Activated T-cell treated with anti-CD3 and anti-CD28 coated beads for 1 hour (primary cell): ENCODE measurements at places on chromosomes 6 and 20.
A peak's percentile ranks its signal among the peaks of the same experiment; 100 is the strongest.

DNA sequence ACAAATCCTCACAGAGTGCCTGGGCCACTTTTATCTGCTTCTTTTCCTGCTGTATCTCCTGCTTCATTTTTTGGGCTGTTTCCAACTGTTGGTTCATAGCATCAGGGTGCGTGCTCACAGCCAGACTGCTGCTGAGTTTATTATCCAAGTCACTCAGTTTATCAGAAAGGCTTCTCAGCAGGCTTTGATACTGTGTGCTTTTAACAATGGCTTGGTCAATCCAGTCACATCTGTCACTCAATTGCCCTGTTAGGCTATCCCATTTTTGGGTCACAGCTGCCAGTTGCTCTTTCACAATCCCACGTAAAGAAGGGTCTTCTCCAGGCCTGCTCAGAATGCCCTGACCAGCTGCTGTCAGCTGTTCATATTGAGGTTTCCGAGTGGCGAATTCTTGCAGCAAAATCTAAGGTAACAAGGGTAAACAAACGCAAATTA is 87.2 kb downstream of the DST start:
- no peak for DNase-seq

- DNase-seq: no peak
These were observed 3.2 kb upstream of the EEF1A2 start for GRCh38 chr20:63501818-63502670.

GRCh38 chr6:142292166-142292924 is 9.5 kb upstream of the ADGRG6 start:
- DNase-seq: no peak

DNA sequence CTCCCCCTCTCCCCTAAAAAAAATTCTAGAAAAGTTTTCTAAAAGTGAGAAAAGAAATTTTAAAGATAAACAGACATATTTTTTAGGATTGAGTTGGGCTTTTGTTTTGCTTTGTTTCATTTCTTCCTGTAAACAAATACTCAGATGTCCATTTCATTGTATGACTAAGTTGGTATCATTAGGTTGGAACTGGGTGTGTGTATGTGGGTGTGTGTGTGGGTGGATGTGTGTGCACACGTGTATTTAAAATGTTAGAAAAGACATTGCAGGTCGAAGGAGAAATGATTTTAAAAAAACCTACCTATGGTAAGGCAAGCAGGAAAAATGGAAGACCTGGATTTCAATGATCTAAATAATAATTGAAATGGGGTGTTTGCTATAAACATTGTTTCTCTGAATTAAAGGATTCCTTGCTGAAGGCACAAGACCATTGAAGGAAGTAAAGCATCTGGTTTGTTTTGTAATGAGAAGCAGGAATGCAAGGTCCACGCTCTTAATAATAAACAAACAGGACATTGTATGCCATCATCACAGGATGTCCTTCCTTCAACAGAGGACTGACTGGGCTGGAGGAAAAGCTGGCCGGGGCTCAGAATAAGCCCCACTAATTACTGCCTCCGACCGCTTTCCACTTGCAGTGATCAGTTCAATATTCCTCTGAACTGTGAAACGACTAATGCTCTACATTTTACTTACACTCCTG is 996 bp upstream of the PRDM1 start:
- DNase-seq: no peak

- no peak for DNase-seq
These were observed 6.4 kb downstream of the CD109 start for GRCh38 chr6:73702444-73702843.

GRCh38 chr20:32441638-32442037 is 83.5 kb downstream of the ASXL1 start:
- DNase-seq: no peak

GRCh38 chr20:35006009-35006408 is 50.3 kb downstream of the MYH7B start:
- no peak for DNase-seq

- no peak for DNase-seq
These were observed 40.1 kb downstream of the SLC24A3 start for GRCh38 chr20:19252451-19253120.

- DNase-seq: no peak
These were observed 78.4 kb upstream of the TMEM170B start for GRCh38 chr6:11459079-11459610.

DNA sequence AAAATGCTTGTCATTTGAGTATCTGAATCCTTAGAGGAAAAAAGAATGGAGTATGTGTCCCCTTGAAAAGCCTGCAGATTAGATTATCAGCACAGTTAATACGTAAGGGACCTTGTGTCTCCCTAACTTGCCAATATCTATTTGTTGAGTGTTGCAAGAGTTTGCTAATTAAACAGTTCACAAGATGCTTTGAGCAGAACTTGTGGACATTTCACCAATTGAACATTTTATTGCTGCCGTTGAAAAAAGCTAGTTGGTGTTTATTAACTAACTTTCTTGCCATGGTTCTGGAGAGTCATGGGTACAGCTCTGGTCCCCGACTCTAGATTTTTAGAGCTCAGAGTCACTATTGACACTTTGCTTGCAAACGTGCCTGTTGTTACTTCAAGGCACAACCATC is 30.6 kb upstream of the PRDM1 start:
- DNase-seq: no peak

DNA sequence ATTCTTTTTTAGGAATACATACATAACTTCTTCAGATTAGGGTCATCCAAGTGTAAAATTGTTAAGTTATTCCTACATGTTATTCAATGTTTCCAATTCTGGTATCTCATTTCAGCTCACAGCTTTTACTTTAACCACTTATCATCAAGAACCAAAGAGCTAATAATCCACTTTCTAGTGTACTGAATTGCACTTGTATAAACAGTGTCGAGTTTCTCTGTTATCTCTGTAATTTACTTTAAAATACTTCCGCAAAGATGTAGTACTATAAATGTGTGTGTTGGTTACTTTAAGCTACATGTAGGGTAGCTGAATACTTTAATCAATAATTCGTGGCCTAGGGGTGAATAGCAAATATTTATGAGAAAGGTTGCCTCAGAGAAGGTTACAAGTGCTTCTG is 8.8 kb upstream of the GJA1 start:
- no peak for DNase-seq

GRCh38 chr6:164792666-164793065 is 516.7 kb downstream of the C6orf118 start:
- no peak for DNase-seq

DNA sequence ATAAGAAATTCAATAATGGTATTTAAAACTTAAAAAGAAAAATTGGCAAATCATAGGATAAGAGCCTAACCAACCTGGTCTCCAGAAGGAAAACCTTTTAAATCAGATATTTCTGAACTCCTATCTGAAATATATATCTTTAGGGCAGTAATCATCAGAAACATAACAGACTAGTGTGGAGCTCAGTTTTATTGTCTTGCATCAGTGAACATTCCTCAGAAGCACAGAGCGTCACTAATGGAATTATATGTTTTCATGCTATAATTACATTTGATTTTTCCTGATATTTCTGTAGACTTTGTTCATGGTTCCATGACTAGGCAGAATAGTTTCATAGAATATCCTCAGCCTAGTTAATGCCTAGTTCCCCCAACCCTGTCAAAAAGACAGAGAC is 262.2 kb downstream of the EYA4 start:
- DNase-seq: no peak

GRCh38 chr20:37925265-37926165 is 22.6 kb downstream of the VSTM2L start:
- no peak for DNase-seq

- DNase-seq: no peak
These were observed 20.5 kb downstream of the LAMA5 start for GRCh38 chr20:62346398-62347150.

DNA sequence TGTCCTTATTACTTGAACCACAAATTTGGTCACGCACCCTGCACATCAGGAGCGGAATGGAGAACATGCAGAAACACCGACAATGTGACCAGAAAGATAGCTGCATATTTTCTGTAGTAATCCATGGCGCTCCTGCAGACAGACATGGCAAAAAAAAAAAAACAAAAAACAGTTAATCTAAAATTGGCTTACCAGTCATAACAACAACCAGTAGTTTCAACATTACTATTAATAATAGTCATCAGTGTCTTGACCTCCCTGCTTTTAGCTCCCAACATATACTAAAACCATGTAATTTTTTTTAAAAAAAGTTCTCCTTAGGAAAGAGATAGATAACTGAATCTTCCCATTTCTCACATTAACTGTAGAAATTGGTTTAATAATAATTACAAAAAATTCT is 6.8 kb downstream of the CGA start:
- no peak for DNase-seq

DNA sequence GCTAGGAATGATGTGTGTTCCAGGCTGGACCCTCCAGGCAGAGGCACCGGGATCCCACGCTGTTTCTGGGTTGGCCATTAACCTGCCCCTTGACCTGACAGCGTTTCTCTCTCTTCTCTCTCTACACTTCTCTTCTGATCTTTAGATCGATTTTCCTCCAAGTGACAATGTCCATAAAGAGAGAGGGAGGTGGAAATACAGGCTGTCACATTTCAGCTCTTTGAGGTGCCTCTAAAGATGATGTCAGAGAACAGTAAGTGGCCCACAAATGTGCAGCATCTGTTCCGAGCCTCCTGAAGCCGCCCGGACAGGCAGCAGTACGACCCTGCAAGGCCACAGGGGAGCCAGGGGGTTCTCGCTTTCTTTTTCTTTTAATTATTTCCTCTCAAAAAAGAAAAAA is 2.5 kb upstream of the SLCO4A1 start:
- no peak for DNase-seq

- DNase-seq: no peak
These were observed 303.9 kb downstream of the CDKAL1 start for GRCh38 chr6:20838113-20838512.

- DNase-seq: no peak
These were observed 108.8 kb downstream of the HUS1B start for GRCh38 chr6:548091-548490.

DNA sequence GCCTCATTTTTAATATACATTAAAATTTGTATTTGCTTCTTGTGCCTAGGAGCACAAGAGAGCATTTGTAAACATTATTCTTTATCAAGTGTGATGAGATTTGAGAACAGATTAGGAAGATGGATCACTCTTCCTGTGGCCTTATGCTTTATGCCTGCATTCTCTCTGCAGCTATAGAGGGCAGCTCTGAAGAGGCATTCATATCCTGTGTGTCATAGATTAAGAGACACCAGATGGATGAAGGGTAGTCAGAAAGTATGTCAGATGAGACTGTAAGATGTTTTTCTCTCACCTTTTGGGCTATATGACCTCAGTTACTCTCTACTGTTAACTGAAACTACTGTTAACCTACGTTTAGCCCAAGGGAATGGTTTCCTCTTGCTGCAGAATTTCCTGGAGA is 61.4 kb downstream of the DNAH8 start:
- no peak for DNase-seq

GRCh38 chr6:152078804-152079203 is 271.3 kb downstream of the ESR1 start:
- no peak for DNase-seq

DNA sequence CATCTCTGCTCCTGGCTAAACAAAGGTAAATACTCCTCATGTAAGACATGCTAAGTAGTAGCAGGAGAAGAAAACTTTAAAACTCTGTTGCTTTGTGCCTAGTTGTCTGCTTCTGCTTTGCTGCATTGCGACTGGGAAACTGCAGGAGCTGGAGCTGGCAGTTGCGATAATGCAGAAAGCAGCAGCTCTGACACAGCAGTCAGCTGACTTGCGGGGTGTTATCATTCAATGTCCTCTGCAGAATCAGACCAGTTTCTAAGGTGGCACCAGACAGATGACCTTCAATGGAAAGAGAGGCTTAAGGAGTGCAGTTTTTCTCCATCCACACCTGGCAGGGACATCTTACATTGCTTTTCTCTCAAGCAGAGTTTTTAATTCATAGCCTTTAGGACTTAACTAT is 69.9 kb upstream of the SOX4 start:
- no peak for DNase-seq

DNA sequence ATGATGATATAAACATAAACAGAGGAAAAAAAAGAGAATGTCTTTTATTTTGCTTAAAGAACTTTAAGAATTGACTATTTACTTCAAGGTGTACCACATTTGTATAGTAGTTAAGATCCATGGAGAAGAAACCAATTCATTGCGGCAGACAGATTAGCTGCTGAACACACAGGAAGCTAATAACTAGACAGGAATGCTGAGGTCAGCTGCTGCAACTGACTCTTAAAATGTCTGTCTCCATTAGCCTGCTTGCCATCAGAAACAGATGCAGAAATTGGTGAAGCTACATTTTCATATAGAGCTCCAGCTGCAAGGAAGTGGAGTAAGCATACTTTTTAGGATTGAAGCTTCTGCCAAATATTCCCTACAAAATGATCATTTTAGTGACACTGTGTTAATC is 939.5 kb downstream of the EPHA7 start:
- DNase-seq: no peak

DNA sequence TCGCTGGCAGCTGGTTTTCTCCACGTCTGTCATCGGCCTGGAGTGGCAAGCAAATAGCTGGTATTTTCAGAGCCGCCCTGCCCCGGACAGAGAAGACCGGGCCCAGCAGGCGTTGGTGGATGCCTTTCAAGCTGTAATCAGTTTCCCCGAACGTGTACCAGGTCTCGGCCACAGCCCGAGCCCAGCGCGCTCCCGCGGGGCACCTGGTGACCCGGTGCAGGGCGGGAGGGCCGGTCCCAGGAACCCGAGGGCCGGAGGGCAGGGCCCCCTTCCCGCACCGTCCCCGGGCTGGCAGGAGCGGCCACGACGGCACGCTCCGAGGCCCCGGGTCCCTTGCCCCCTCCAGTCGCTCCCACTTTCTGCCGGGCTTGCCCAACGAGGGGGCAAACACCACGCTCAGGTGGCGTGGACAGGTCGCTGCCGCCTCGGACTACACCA is 348 bp upstream of the PYGB start:
- DNase-seq: no peak

DNA sequence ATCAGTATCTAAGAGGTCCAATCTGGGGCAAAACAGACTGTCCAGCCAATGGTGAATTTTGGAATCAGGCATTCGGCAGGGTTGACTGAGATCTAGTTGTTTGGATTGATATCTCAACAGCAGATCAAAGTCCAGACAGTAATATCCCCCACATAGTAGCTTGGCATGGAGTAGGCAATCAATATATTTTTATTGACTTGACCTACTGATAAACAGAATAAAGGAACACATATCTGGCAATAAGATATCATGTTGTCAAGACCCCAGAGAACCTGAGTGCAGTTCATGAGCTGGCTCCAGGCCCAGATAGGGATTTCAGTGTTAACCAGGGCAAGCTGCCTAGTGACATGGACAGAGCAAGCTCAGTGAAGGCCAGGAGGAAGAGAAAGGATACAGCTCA is 34.4 kb downstream of the TNFAIP3 start:
- no peak for DNase-seq

DNA sequence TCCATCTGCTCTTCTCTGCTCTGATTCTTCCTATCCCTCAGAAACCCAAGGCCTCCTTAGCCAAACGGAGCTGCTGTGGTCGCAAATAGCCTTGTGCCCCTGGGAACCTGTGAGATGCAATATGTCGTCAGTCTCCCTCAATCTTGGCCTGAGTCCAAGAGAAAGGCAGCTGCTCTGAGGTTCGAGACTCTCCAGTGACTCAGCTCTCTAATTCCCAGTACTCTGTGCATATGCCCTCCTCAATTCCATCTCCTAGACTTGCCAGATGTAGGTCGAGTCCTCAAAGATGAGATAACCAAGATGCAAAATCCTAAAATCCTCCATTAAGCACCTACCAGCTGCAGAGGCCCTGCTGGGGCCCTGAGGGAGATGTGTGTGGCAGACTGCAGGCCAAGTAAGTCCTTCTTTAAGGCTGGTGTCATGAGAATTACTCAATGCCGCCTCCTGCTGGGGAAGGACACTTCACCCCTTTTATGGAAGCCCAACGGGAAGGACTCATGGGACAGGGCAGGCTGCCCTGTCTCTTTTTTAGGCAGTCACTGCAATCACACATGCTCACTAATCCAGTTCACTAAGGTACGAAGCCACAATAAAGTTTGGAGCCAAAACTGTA is 28.5 kb downstream of the C6orf15 start:
- DNase-seq: peak; percentile 21
